ENCODE measurements at places on chromosomes 5 and 9.

GRCh38 chr9:3746296-3747275, 220.8 kb upstream of the RFX3 start:
- DNase-seq = peak; percentile 72

- no peak for DNase-seq
Observed at GRCh38 chr5:137607771-137608170, 108.6 kb upstream of the SPOCK1 start.

DNA sequence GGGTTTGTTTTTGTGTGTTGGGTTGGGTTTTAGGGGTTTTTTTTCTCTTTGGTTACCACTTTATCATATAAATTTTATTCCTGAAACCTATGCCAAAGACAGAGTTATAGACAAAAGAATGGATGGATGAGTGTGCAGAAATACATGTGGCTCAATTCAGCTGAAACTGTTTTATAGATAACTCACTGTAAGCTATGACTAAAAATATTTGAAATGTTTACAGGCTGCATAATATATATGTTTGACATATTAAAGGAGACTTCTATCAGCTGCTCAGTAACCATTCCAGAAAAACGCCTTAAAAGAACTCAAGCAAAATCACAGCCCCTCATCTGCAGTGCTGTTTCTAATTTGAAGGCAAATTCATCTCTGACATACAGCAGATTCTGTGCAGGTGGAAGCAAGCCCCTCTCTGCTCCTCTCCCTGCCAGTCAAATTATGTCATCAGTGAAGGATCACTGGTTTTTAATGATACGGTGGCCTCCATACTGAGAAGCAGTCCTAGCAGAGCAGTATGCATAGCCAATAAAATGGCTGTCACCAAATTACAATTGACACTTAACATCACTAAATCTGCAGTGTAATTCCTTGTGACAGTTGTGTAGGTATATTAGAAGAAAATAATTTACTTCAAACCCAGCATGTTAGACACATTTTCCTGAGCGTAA, 301.6 kb downstream of the NR2F1-AS1 start:
- DNase-seq = no peak

- no peak for DNase-seq
Observed at GRCh38 chr5:173920024-173920753, 32.0 kb downstream of the CPEB4 start.

DNA sequence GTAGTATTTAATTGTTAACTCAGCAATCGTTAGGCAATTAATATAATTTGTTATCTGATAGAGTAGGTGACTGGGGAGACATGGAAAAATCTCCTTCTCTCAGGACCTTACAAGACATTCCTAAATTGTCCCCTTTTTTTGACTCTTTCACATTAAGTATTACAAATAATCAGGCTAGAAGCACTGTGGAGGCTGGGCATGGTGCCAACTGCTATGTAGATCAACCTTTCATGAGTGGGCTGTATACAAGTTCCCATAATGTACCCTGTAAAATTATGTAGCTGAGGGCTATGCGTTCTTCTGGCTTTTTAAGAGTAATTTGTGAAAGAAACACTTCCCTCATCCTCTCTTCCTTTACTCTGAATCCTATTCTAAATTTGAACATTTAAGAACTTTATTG, 140.2 kb downstream of the NFIB start:
- DNase-seq = no peak

GRCh38 chr5:24222876-24223275, 421.9 kb downstream of the CDH10 start:
- DNase-seq = peak; percentile 8

- DNase-seq = no peak
Observed at GRCh38 chr5:141735823-141736222, 53.8 kb upstream of the ARAP3 start.

DNA sequence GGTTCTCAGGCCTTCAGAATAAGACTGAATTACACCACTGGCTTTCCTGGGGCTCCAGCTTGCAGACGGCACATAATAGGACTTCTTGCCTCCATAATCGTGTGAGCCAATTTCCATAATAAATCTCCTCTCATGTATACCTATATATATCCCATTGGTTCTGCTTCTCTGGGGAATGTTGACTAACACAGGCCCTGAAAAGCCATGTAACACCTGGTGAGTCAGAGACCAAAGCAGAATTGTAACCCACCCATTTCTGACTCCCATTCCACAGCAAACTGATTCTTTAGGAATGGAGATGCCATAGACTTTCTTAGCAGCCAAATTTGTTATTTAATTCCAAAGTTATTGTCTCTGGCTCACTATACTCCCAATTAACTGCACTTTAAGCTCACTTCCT, 85.4 kb upstream of the AGXT2 start:
- no peak for DNase-seq

DNA sequence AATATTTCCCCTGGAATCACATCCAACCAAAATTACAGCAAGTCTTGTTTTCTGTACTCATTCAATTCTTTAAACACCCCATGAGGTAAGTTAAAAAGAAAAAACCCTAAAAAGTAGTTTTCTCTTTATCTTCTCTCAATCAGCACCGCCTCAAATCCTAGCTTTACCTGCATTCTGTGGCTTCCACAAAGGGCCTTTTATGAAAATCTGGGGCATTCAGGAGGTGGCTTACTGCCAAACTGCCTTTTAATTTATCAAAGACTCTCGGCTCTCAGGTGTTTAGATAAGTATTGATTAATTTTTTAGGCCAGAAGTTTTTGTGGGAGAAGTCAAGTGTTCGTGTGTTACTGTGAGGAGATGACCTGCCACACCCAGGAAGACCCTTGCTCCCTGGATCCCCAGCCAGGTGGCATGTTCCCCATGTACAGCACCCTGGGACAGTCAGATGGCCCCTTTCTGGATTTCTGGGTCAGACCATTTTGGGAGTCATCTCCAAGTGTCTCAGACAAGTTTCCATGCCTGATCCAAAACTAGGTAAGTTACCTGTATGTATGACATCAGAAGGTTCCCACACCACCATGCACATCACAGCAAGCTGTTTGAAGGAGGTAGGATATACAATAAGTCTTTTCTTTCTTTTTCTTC, 6.2 kb upstream of the TMEM171 start:
- no peak for DNase-seq

- DNase-seq = no peak
Observed at GRCh38 chr5:14118551-14119320, 24.4 kb upstream of the TRIO start.

DNA sequence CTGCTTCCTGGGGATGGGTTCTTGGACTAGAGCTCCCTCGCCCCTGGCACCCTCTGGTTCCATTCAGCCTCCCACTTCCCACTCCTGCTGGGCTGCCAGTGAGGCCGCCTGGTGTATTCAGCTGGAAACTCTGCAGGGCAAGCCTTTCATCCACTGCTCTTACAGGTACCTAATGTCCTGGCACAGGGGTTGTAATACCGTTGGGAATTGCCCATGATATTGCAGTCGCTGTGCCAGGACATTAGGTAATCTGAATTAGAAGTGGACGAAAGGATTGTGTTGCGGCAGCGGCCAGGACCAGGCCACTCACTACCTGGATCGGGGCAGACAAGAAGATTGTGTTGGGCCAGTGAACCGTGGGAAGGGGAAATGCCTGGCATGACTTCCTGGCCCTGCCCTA, 13.1 kb downstream of the TMOD1 start:
- DNase-seq = no peak

DNA sequence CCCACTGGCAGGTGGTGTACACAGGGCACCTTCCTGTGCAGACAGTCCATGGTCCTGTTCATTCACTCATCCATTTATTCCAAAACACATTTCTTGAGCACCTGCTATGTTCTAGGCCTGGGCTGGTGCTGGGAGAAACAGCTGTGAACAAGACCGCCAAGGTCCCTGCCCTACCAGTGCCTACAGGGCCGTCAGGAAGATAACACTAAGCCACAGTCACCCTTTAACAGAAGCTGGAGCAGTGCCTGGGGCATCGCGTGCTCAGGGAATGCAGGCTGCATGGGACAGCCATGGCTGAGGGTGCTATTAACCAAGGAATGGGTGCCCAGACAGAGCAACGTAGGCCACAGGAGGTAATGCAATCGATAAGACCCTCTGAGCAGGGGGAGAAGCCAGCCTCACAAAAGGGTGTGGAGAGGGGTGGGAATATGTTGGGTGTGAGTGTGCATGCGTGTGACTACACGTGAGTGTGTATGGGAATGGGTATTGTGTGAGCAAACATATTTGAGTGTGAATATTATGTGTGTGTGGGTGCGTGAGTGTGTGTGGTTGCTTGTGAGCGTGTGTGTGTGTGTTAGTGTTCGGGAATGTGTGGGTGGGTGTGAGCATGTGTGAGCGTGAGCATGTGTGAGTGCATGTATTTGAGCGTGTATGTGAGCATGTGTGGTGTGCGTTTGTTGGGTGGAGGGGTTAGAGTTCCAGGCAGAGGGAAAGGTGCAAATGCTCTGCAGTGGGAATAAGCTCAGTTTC, 19.1 kb downstream of the DUSP1 start:
- DNase-seq = no peak

- no peak for DNase-seq
Observed at GRCh38 chr5:53397141-53397757, 83.2 kb upstream of the FST start.

DNA sequence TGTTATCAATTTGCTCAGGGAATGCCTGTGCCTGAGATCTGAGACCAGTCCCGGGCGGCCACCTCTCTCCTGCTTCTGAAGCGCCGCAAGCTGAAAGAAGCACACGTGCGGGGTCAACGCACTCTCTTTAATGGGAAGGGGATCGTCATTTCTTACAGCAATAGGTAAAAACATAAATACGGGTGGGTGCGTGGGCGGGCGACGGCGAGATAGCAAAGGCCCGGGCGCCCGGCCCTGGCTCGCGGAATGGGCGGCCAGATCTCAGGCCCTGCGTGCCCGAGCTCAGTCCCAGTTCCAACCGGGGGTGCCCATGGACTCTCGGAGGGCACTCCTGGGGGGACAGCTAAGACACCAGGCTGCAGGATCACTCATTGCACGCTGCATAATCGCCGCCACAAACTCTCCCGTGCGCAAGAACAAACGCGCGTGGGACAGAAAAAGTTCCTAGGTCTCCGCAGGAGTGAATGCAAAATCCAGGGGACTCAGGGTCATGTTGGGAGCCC, 3.0 kb downstream of the NKX2-5 start:
- no peak for DNase-seq

GRCh38 chr9:37707748-37708147, 45.9 kb upstream of the TRMT10B start:
- no peak for DNase-seq

DNA sequence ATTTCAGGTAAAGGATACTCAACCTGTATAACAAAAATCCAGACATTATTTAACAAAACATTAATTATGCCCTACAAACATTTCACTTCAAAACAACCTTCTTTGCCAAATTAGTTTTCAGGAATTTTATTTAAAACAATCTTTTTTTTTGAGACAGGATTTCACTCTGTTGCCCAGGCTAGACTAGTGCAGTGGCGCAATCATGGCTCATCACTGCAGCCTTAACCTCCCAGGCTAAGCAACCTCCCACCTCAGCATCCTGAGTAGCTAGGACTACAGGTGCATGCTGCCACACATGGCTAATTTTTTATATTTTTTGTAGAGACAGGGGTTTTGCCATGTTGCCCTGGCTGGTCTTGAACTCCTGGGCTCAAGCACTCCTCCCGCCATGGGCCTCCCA, 3.9 kb downstream of the FNIP1 start:
- no peak for DNase-seq

- peak; percentile 35 for DNase-seq
Observed at GRCh38 chr5:170757182-170757601, 26.3 kb upstream of the GABRP start.

- DNase-seq = no peak
Observed at GRCh38 chr5:156401804-156402203, 74.8 kb downstream of the SGCD start.

DNA sequence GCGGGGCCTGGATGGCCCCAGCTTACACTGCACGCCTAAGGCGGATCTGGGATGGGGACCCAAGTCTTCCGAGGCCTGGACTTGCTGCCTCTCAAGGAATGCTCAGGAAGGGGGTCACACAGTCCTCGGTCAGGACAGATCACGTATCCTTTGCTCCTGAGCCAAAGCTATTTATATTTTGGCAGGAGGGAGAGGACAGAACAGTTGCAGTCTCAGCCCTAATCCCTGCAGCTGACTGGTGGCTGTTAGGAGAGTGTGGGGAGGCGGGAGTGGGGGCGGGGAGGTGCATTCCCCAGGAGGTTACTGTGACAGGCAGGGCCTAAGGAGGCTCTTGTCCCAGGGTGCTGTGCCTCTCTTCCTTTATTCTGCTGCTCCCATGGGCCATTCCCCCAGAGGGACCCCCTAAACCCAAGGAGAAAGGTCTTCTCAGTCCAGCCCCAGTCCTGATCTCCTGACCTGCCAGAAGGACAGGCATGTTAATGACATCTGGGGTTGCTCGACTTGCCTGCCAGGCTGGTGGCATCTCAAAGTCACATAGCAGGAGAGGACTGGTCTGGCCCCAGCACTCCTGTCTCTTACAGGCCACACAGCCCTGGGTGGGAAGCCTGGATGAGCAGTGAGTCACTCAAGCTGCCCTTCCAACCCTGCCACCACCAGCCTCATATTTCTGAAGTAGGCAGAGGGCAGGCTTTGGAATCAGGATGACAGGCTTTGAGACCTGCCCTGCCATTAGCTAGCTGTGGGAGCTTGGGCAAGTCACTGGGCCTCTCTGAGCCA, 51.9 kb downstream of the COL27A1 start:
- DNase-seq = no peak

DNA sequence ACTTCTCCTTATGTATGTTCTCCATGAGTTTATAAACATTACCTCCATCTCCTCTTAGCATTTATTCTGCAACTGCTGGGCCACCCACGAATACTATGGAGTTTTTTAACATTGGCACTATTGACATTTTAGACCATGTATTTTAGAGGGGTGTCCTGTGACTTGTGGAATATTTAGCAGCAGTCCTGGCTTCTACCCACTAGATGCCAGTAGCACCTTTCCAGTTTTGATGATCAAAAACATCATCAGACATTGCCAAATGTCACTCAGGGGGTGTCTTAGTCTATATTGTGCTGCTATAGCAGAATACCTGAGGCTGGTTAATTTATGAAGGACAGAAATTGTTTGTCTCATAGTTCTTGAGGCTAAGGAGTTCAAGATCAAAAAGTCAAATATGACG, 187.5 kb upstream of the RORB start:
- no peak for DNase-seq

DNA sequence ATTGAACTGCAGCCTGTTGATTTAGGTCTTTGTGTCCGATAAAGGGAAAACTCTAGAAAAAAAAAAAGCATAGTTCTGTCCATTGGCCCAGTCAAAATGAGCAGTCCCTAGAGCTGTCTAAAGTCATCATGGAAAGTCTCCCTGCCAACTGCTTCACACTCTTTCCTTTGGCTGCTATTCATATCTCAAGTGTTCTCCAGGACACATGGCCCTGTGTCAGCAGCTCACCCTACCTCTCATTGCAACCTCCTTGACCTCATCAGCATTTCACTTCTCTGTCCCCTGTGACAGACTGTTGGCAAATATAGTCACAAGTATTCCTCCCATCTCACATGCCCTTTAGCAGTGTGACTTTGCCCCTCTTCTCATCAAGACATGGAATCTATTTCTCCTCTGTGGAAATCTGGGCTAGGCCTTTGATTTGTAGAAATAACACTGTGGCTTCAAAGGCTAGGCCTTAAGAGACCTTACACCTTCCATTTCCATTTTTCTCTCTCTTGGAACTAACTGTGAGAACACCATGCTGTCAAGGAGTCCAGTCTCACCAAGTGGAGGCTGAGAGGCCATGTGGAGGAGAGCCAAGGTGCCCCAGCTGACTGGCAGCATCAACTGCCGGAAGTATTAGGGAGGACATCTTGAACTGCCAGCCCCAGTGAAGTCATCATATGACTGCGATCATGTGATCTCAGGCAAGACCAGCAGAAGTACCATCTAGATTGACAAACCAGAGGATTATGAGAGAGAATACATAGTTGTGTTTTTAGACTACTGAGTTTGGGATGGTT, 149.4 kb upstream of the TARS1 start:
- no peak for DNase-seq
